ENCODE measurements at places on chromosomes 6 and 20. TPM values are rescaled to one million over a fixed set of nuclear protein-coding genes. Genes with fewer than 3 reads are reported as not detected.

DNA sequence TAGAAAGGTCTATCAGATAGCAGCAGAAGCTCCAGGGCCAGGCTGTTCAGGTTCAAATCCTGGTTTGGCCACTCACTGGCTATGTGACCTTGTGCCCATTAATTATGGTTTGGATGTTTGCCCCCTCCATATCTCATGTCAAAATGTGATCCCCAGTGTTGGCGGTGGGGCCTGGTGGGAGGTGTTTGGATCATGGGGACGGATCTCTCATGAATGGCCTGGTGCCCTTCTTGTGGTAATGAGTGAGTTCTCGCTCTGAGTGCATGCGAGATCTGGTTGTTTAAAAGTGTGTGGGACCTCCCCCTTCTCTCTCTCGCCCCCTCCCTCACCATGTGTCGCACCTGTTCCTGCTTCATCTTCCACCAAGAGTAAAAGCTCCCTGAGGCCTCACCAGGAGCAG lies 240.9 kb downstream of the LRFN2 start:
- no peak for DNase-seq

- no peak for DNase-seq
These were observed 95.5 kb downstream of the PREX1 start for GRCh38 chr20:48732081-48732829.

DCDC2 gene
- total RNA-seq, result not detected

DNA sequence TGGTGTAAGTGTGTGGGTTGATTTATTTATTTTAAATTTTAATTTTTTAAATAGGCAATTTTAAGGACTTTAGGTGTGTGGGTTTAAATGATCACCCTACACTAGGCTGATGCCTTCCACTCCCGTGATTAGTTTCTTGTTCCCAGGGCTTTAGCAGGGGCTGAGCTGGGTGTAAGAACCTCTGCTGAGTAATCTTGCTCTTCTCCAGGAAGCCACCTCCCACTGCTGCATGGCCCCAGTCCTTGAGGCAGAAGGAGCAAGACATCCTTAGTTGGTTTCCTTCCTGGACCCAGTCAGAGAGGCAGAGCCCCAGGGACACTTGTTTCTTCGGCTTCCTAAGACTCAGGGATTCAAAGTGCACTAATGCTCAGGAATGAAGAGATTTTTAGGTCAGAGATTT lies 19.8 kb upstream of the CDC5L start:
- DNase-seq, result no peak

DNA sequence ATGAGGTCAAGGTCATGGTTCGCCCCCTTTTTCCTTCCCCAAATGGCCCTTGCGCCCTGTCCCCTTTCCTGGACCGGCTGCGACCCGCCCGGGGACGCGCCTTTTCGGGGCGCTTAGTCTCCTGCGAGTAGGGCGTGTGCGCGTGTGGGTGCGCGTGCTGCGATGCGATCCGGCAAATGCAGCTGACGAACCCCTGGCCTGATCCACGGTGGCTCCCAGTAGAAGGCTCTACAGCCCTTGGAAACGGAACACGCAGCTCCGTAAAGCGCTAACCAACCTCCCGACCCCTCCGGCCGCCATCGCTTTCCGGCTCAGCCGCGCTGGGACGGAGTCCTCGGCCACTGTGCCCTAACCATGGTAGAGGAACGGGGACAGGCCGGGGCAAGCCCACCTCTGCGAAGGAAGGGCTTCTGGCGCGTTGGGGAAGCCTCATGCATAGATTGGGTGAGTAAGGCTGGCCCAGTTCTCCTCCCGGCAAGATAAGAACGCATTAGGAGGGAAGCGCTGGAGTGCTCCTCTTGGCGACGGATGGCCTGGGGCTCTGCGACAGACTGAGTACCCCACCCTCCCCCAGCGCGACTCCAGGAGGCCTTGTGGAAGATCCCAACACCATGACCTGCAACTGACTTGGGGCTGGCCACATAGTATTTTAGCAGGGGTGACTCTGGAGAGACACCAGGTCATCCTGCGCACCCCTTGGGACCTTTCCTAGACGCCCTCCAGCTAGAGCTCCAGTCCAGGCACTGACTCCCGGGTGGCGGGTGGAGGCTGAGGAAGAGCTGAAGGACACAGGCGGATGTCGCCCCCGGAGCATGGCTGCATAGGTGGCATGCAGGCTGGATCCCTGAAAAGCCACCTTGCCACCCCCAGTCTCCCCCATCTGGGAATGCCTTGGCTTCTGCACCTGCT lies 1.1 kb upstream of the SLC4A11 start:
- peak; percentile 72 for DNase-seq

- no peak for DNase-seq
These were observed 523 bp downstream of the CPXM1 start for GRCh38 chr20:2799688-2800520.

DNA sequence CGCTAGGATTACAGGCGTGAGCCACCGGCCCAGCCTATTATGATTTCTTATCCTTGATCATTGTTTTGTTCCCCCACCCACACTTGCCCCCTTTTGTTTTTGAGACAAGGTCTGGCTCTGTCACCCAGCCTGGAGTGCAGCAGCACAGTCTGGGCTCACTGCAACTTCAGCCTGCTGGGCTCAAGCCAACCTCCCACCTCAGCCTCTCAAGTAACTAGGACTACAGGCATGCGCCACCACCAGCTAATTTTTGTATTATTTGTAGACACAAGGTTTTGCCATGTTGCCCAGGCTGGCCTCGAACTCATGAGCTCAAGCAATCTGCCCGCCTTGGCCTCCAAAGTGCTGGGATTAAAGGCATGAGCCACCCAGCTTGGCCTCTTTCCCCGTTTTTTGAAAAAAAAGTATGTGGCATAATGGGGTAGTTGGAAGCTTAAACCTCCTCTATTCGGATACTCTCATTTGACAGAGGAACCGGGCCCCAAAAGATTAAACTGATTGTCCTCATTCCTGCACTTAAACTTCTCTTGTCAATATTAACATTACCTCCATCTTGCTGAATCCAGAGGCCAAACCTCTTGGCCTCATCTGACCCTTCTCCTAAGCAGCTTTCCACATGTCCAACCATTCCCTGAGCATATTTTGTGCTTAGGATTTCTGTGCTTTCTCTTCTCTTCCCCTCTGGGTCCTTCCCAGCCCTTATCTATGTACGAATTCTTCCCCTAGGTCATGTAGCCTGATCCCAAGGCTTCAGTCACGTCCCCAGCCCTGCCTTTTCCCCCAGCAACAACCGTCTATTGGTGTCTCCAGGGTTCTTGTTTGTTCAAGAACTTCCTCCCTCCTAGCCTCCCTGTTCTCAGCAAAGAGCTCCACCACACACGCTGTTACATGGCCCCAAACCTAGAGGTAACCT lies 6.1 kb upstream of the EZR start:
- DNase-seq, result no peak

- DNase-seq, result no peak
These were observed 44.2 kb upstream of the MAP3K7 start for GRCh38 chr6:90631046-90631445.

- DNase-seq, result no peak
These were observed 2.8 kb upstream of the VSX1 start for GRCh38 chr20:25084626-25085187.

GRCh38 chr20:41087325-41087685 lies 50.0 kb upstream of the PLCG1 start:
- DNase-seq, result no peak

DNA sequence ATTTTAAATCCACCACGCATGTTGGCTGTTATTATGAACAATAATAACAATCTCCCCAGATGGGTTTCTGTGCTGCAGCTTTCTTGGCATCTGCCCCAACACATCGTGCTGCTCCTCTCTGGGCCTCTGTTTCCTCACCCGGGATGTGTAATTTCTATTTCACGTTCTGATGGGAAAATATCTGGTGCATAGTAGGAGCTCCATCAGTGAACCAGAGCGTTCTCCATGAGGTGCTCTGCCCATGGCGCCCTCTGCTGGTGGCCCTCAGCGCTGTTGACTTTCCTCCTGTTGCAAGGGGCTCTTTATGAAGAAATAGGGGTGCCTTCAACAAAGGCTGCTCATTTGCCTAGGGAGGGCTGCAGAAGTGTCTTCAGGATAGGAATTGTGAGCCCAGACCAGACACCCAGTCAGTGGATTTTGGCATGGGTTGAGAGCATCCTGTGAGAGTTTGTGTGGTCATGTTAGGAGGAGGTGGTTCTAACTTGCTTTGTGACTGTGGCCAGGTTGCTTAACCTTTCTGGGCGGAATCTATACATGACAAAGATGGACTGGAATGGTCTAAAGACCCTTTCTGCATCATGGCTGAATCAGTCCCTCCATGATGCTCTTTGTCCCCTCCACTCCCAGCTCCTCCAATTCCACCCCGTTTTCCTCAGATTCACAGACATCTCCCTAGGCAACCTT lies 8.1 kb downstream of the SCRT2 start:
- peak; percentile 89 for DNase-seq

DNA sequence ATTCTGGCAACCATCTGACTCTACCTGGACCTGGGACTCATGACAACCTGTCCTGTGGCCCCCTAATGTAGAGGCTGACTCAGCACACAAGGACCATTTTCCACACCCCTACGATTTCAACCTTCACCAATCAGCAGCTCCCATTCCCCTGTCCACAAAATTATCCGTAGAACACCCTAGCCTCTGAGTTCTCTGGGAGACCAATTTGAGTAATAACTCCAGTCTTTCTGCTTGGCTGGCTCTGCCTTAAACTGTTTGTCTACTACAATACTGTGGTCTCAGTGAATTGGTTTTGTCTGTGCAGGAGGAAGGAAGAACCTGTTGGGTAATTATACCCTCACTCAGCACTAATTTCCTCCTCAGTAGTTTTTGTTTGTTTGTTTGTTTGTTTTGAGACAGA lies 99.3 kb upstream of the MRPS10 start:
- DNase-seq, result no peak

SEMG1 gene
- total RNA-seq, result not detected

- no peak for DNase-seq
These were observed 75.6 kb downstream of the SLC24A3 start for GRCh38 chr20:19288061-19288460.

DNA sequence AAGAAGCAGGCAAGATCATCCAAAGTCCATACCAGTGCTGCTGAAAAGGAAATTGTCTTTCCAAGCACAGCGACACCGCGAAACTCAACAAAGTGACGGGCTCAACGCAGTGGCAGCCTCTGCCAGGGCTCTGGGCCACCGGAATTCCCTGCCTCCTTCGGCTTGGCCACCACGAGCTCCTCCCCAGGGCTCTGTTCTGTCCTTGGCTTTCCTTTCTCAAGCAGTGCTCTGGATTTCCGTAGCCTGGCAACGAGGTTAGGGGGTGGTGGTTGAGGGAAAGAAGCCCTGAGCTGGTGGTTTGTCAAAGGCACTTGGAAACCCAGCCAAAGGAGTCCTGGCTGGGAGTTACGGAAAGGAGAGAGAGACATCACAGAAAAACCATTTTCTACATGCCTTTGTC lies 31.2 kb downstream of the PRR18 start:
- DNase-seq, result no peak

GRCh38 chr6:150537491-150537890 lies 62.2 kb upstream of the PLEKHG1 start:
- DNase-seq, result no peak

PLTP gene
- 3.2 TPM for total RNA-seq

PACSIN1 gene
- total RNA-seq, result not detected

DNA sequence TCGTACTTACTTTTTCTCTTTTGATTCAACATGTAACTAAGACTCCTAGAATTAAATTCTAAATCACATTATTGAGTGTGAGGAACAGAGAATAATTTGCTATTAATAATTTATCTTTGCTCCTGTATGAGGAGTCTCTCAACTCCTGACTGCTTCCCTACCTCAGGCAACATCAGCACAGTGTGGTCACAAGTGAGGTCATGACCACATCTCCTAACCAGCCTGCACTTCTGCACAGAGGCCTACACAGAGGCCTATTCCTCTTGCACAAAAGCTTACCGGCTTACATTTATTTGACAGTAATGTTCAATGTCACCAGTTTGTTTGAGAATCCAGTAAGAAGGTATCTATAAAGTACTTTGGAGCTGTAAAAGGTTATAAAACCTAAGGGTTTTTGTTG lies 637.4 kb upstream of the MARCKS start:
- no peak for DNase-seq

GRCh38 chr20:51450221-51450712 lies 92.3 kb downstream of the NFATC2 start:
- no peak for DNase-seq

DNA sequence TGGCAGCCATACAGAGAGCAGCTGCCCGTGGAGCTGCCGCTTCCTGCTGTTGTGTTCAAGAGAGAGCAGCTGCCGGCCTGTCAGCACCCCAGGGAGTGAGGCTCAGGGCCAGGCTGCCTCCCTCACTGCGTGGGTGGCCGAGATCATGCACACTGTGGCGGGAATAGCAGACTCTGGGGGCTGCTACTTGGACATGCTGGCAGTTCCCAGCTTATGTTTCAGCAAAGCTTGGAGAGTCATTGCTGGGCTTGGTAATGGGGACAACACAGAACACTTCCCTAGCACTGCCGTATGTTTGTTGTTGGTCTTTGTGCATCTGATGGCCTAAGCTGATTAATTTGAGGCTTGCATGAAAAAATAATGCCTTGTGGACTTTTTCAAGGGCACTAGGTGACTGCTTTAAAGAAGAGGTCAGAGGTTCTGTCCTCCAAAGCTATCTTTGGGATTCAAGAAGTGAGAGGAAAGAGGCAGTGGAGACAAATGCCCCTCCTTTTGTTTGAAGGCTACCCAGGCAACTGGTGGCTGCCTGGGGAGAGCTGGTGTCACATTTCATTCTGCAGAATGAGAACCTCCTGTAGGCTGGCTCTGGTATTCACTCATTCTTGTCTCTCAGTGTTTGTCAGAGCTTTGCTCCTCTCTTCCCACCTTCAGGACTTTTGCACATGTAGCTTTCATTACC lies 18.8 kb downstream of the MRAP2 start:
- no peak for DNase-seq

FAXC gene
- not detected for total RNA-seq

DNA sequence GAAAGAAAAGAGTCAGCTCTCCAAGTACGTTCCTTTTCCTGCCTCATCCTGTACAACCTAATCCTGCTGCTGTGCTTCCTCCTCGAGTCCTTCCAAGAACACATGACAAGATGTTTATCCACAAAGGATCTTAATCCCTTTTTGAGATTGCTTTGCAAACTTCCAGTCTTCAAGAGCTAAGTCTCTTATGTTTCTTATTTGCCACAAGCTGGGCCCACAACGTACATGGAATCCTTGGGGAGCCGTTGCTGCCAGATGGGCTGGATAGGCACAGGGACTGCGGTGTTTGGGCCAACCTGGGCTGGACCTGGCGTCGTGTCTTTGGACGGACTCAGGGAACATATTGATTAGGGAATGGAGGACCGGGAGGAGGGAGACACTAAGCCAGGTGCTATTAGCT lies 79.7 kb upstream of the AFDN start:
- no peak for DNase-seq

TDP2 gene
- total RNA-seq, result 45.9 TPM

DNA sequence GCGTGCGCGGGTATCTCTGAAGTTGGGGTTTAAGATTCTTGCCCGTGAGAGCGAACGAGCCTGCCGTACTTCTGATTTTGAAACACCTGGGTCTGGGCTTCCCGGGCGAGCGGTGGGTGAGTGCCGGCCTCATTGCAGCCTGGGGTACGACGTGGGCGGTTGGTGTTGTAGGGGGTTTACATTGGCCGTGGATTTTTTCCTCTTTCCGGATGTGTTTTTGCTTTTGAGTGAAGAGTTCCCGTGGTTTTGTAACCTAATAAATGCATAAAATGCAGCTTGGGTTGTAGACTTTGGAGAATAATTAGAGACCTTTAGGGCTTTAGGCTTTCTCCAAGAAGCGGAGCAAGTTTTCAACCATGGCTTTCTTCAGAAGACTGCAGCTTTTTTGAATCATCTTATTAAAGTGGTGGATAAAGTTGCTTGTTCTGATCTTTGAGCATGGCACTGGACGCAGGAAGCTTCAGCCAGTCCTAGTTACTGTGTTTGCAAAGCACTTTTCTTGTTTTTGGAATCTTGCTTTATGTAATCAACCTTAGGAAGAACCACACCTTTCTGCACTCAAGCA lies 314 bp downstream of the FARS2 start:
- no peak for DNase-seq

GRCh38 chr6:138346302-138347195 lies 31.2 kb upstream of the SMIM28 start:
- no peak for DNase-seq

DDR1 gene
- total RNA-seq, result 18.8 TPM
